T-helper 2 cell treated with Interferon-gamma antibody and Interleukin-4, amounts not matched to agents 5 μg/mL and 100 μg/mL, for 36 hours (primary cell): ENCODE measurements at places on chromosomes 13 and 19.
A peak's percentile ranks its signal among the peaks of the same experiment; 100 is the strongest.

GRCh38 chr13:110045202-110045601, 258.8 kb upstream of the IRS2 start:
- no peak for DNase-seq

GRCh38 chr19:17490411-17490810, 20.1 kb downstream of the SLC27A1 start:
- no peak for DNase-seq

DNA sequence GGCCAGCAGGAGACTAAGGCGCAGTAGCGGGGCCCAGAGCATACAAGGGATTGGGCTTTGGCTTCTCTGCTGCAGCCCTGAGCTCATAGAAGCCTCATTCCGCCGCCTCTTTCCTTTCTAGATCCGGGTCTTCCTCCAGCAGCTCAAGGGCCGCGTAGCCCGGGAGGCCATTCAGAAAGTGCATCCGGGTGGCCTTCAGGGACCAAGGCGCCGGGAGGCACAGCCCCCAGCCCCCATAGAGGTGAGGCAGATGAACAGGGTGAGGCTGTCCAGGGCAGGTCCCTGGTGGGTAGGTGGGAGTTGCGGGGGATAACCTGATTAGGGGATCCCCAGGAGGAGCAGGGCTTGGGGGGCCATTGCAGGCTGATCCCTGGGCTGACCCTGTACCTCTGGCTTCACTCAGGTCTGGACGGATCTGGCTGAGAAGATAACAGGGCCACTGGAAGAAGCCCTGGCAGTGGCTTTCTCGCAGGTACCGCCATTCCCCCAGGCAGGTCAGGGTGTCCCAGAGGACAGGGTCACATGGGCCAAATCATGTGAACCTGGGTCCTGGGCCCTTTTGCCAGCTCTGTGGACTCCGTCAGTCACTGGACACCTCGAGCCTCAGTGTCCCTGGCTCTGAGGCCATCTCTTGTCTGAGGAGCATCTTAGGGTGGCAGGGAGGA, 1.3 kb downstream of the SNAPC2 start:
- DNase-seq, result no peak

DNA sequence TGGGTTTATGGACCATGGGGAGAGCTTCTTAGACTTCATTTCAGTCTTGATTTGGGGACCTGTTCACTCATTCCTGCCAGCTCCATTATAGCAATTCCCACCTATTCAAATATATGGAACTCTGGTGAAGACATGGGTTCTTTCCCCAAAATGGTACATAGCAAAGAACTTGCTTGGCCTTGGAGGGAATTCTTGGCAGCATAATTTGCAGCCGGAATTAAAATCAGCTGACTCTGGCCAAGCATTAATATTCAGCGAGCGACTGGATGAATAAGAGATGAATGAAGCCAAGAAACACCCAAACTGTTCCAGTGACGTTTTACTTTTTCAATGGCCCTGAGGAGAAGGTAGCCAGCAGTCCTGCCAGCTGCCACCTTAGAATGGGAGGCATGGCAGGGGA, 88.4 kb upstream of the SOX1 start:
- no peak for DNase-seq

- no peak for DNase-seq
These were observed 42.6 kb upstream of the ADGRL1 start for GRCh38 chr19:14248578-14249011.

- no peak for DNase-seq
These were observed 181.1 kb downstream of the URI1 start for GRCh38 chr19:30123119-30123518.

DNA sequence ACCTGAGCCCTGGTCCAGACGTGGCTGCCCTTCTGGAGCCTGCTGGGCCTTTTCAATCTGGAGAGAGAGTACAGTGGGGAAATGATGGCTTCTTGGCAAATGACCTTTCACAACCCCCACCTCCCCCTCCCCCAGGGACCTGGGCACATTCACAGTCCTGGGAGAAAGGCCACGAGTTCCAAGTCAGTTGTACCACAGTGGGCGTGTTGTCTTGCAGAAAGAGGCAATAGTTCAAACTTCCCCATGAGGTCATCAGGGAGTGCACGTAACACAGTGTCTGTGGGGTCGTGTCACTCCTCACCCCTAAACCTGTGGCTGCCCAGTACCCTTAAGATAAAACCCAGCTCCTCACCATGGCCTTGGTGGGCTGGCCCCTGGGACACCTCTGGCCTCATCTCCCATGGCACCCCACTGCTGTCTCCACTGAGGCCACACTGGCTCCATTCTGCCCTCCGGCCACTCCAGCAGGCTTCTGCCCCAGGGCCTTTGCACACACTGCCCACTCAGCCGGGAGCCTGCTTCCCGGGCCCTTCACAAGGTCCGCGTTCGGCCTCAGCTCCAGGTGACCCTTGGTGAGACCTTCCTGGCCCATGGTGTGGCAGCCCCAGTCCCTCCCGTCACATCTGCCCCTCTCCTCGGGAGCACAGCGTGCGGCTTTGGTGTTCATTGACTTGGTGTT, 13.3 kb downstream of the PLIN4 start:
- DNase-seq, result no peak

- DNase-seq, result no peak
These were observed 142.9 kb upstream of the SERP2 start for GRCh38 chr13:44230736-44231135.

GRCh38 chr13:75072891-75073290, 409.1 kb downstream of the TBC1D4 start:
- no peak for DNase-seq

- DNase-seq, result no peak
These were observed 927 bp upstream of the TSHZ3 start for GRCh38 chr19:31350033-31350692.

DNA sequence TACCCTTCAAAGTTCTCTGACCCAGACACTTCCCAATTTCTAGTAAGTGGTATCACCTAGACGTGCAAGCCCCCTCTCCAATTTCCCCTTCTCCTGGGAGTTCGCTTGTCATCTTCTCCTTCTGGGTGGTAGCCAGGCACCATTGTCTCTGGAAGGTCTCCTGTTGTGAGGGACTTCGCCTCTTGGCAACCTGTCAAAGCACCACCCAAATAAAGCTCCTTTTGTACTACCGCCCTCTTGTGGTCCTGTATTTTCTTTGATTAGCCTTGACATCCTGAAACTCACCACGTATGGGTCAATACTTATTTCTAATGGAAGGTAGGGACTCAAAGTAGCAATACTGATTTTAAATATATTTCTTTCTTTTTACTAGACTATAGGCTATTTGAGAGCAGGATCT, 8.2 kb downstream of the GPC5 start:
- DNase-seq, result peak; percentile 30

DNA sequence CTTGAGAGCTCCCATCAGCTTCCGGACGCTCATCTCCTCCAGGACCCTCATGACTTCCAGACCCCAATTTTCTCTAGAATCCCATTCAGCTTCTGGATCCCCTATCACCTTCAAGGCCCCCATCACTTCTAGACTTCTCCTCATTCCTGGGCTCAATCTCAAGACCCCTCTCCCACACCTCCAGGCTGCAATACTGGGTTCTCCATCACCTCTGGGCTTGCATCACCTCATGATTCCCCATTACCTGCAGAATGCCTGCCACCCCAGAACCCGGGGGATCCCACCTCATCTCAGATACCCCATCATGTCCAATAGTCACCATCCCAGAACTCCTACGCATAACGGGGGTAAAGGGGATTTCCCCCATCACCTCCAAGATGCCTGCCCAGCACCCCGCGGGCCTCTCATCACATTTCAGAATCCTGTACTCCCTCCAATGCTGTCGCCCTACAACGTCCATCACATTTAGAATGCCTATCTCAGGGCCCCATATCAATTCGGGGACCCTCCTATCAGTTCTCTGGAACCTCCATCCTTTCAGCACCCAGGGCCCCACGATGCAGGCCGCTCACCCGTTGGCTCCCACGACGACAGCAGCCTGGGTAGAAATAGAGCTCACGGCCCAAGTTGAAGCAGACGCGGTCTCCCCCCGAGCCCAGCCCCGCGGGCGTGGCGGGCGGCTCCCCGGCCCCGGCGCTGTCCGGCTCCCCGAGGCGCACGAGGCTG, 738 bp downstream of the DMWD start:
- peak; percentile 29 for DNase-seq

DNA sequence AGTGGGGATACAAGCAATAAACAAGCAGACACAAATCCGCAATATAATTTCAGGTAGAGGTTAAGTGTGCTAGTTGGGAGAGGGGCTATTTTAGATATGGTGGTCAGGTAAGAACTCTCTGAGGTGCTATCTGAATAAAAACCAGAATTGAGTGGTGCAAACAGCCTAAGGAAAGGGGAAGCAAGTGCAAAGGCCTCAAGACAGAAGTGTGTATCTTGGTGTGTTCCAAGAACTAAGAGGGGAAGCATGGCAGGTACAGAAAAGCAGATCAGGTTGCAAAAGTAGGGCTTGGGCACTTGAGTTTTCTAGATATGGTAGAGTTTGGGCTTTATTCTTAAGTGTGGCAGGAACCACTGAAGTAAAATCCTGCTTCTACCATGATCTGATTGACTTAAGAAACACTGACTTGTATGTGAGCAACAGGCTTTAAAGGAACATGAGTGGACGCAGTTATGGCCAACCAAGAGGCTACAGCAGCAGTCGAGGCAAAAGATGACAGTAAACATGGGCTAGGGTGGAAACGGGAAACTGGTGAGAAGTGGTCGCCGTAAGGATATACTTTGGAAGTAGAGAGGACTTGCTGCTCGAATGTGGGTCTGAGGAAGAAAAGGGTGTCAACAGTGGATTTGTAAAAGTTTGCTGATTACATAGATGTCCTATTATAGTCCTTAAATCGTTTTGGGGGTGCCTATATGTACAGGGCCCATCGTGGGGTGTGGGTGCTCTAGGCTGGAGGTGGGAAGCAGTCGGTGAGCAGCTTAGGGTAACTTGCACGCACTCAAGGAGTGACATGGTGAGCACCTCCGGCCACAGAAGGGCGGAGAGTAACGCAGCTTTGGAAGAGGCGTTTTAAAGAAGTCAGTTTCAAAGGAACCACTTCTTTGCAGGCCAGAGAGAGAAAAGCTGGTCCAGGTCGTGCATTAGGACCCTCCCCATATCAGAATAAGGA, 677 bp downstream of the TGDS start:
- peak; percentile 41 for DNase-seq

DNA sequence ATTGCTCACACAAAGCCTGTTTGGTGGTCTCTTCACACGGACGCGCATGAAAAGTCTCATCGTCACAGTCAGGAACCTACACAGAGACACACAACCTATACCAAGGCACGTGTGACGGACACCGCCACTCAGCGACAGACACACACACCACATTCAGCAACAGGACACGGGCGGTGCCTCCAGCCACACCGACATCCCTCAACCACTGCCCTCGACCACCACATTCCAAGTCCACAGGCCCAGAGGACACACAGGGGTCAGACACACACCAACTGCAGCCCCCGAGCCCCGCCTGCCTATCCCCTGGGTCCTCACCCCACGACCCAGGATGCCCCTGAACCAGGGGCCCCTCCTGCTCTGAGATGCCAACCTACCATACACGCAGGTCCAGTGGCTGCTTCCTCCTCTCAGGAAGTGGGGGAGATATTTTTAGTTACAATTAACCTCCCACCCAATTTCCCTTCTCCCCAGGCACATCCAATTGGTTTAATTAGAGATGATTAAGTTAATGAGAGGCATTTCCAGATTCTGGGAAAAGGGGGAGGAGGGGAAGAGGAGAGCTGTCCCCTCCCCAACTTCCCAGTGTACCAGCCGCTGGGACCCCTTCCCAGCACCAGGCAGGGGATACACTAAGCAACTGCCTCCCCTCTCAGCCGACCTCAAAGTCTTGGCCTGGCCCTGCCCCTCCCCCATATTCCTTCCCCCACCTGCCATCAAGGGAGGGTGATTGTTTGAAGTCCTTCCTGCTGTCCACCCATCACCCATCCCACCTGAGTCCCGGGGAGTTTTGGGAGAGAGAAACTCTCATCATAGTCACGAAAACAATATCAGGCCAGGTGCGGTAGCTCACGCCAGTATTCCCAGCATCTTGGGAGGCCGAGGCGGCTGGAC, 20.4 kb downstream of the MEIS3 start:
- no peak for DNase-seq

GRCh38 chr13:113639616-113640262, 18.3 kb downstream of the ATP4B start:
- DNase-seq, result no peak

DNA sequence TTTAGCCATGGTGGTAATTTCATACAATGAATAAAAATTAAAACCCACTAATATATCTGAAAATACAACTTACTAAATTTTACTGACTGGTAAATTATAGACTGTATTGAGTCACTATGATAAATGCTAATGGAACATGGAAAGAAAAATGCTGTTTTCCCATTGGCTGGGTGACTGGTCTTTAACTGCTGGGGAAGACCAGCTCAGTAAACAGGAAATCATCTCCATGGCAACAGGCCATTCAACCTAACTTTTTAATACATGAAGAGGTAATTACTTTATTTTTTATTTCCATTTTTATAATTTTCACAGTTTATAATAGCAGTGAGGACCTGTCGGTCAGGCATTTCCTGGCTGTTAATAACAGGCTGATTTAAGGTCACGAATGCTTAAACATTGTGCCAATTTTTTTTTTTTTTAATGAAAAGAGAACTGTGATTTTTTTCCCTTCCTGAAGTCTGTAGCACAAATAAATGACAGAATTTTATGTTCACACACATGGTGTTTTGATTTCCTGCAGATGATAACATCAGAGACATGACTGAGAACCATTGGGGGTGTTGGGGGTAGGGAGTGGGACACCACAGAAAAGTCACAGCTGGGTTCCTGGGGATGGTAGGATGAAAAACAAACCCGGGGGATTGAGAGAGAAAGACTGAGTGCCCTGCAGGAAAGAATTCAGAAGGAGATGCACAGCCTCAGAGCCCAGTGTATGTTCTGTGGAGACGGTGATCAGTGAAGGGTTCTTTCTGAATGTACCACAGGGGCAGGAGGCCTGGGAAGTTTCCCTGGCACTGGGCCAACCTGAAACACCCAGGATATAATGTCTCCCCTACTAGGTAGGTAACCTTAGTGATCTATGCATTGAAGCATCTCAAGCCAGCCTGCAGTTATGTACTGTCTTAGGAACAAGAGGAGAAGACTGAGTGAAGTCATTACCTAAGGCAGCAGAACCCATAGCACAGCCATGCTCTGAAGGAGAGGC, 297.1 kb downstream of the COG6 start:
- no peak for DNase-seq

- no peak for DNase-seq
These were observed 43.9 kb upstream of the FRY start for GRCh38 chr13:31987535-31988170.

- DNase-seq, result peak; percentile 46
These were observed 3.6 kb downstream of the AKAP11 start for GRCh38 chr13:42275506-42275905.

DNA sequence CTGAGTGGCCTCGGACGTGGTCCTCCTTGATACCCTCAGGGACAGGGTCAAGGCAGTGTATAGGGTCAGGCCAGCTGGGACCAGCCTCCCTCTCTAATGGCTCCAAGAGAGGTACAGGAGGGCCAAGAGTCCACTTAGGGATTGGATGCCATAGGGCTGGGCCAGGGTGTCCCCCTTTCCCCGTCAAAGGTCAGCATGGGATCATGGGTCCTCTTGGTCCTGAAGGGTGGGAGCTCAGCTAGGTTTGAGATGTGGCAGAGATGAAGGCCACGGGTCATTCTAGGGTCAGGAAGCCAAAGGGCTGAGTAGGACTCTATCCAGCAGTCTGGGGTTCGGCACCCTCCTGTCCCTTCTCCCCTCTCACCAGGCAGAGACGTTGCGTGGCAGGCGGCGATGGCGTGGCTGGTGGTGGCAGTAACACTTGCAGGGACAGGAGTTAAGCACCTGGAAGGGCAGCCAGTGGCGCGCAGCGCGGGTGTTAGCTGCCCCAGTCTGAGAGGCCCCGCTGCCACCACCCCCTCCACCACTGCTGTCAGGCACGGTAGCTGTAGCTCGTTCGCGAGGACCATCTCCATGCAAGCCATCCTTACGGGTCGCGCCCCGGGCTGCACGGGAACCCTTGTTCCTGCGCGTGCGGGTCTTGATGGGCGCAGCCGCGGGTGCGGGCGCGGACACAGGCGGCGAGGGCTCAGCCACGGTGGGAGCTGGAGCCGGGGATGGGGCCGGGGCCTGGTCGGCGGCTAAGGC, 2.6 kb downstream of the GGN start:
- DNase-seq, result no peak
